K562 (cell line): ENCODE measurements at places on chromosomes 4 and X.

- DNase-seq, result no peak
Observed at GRCh38 chr4:95761426-95761825, 78.5 kb upstream of the PDHA2 start.

- DNase-seq, result peak; percentile 9
Observed at GRCh38 chrX:131988236-131988635, 34.9 kb upstream of the STK26 start.

DNA sequence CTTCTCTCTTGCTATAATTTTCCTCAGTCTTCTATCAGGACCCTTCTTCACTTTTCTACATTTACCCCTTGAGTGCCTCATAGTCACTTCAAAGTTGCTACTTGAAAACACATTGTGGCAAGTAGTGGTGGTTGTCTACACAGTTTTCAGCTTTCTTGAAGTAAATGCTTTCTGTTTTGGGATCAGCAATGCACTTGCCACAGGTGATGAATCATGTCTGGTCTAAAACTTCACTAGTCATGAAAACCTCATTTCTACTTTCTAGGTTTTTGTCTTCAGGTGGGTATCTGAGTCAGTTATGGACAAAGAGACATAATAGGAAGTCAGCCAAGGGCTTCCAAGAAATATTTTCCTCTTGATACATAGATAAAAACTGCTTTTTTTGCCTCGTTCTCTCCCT lies 359.2 kb downstream of the CCSER1 start:
- no peak for DNase-seq

GRCh38 chr4:154630324-154630723 lies 17.9 kb upstream of the FGG start:
- DNase-seq, result no peak

- DNase-seq, result no peak
Observed at GRCh38 chr4:26779674-26780073, 81.0 kb upstream of the STIM2 start.

- no peak for DNase-seq
Observed at GRCh38 chr4:1975391-1975801, 33.4 kb downstream of the NELFA start.
